ENCODE measurements at places on chromosomes 6 and 20. TPM values are rescaled to one million over a fixed set of nuclear protein-coding genes. Genes with fewer than 3 reads are reported as not detected.

The KHDC1L gene
- polyA plus RNA-seq: 1.1 TPM

The SLC17A5 gene
- polyA plus RNA-seq: 10.1 TPM

The VWA7 gene
- 3.7 TPM for polyA plus RNA-seq

The COL9A1 gene
- 1.4 TPM for polyA plus RNA-seq

The GRM4 gene
- 0.33 TPM for polyA plus RNA-seq

The KIF25 gene
- 10.9 TPM for polyA plus RNA-seq

GRCh38 chr6:84103029-84103428, 69.5 kb downstream of the MRAP2 start:
- DNase-seq: no peak

DNA sequence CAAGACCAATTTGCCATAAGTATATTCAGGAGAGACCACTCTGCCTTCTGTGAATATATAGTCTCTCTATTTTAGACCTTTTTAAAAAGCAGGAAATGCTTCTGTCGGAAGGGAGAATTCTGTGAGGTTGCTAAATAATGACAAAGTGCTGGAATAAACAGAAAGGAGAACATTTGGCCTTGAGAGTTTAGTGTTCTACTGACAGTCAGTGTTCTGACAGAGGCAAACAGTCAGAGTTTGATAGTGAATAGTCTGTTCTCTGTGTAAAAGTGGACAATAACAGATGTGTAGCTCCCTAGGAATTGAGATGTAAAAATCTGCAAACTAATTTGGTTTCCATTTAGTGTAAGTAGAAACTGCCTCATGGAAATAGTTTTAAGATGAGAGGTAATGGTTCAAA, 220.7 kb downstream of the PHF3 start:
- no peak for DNase-seq

The GATA5 gene
- polyA plus RNA-seq: 46.6 TPM

- no peak for DNase-seq
Measured at GRCh38 chr6:103011605-103012004, 1618.1 kb downstream of the GRIK2 start.

DNA sequence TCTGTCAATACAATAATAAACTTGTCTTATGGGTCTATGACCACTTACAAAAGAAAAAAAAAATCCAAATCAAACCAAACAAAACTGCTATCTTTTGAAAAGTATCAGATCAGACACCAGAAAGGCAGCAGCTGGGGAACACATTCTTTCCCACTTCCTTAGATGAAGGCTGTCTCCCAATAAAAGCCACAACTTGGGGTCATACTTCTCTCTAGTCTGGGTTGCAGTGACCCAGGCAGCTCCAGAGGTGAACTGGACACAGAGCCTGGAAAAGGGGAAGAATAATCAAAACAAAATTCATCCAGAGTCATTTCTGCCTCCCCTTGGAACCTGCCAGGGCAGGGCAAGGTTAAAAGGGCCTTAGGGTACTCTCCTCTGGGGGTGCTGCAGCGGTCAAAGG, 19.1 kb downstream of the ATXN1 start:
- no peak for DNase-seq

GRCh38 chr20:17460119-17460518, 71.1 kb downstream of the BFSP1 start:
- DNase-seq: no peak

The MUC22 gene
- polyA plus RNA-seq: not detected

- DNase-seq: no peak
Measured at GRCh38 chr6:73515204-73515655, 5.6 kb downstream of the EEF1A1 start.

The RNF182 gene
- polyA plus RNA-seq: 6.3 TPM

DNA sequence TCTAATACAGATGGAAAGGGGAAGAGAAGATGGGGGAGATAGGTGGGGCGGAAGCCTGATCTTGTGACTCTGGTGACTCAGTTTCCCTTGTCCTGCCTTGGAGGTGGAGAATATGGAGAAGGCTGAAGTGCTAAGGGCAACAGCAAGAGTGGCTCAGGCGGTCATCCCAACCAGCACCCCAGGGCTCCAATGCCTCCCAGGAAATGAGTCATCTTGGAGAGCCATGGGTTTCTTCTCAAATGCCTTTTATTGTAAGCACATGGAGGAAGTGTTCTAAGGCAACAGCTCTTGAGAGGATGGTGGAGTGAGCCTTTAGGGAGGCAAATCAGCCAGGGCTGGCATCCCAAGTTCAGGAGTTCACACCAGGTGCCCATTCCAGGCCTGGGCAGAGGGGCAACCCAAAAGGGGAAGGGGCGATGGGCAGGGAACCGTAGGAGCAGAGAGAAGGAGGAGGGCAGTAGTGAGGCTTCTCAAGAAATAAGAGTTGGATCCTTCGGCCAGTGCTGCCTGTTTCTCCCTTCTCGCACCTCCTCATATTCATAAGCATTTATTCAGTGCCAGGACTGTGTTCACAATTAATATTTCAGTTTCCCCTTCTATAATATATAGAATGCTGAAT, 13.2 kb upstream of the AHCY start:
- DNase-seq: no peak

DNA sequence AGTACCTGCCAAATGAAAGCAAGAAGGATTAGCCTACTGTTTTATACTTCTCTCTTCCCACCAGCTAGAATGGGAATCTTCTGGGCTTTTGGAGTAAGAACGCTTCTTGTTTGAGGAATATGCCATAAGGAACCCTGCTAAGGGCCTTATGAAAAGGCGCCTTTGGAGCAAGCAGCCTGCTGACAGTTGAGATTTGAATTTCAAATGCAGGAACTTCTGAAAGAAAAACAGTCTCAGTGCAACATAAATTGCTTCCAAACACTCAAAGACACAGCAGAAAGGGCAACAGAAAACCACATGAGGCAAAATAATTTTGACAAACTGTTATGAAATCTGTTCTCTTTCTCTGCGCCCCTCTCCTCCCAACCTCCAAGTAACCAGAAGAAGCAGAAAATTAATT, 149.4 kb upstream of the B3GAT2 start:
- no peak for DNase-seq

The KCNK15 gene
- polyA plus RNA-seq: not detected

DNA sequence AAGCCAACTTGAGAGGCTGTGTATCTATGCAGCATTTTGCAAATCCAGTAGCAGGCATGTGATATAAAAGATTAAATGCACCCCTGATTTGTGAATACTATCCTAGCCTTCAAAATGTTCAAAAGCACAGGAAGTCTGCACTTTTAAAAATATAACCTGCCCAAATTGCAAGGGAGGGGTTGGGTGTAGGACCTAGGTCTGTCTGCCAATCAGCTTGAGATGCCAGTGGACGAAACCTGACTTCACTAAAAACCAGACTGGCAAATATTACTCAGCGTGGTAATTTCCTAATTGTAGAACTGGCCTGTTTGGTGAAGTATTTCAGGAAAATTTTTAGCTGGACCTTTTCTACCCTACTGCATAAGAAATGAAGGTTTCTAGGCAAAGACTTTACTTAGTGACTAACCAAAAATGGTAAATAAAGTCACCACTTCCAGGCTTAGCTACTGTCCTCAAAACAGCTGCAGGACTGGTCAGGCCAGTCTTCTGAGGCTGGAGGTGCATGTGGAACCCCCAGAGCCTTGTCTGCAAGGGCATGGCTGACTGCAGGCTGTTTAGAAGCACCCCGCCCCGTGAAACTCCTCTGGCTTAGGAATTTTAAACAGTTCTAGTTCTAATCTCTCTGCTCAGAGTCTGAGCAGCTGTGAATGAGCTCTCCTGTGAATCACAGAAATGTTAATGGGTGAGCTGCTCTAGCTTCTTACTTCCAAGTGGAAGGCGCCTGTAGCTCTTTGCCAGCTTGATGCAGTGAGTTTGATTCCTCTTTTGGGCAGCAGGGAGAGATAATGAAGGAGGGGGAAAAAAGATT, 104.4 kb upstream of the ESR1 start:
- no peak for DNase-seq

The CDSN gene
- not detected for polyA plus RNA-seq

- no peak for DNase-seq
Measured at GRCh38 chr20:15703171-15703911, 869.9 kb downstream of the KIF16B start.

- DNase-seq: no peak
Measured at GRCh38 chr20:8557711-8558110, 425.6 kb downstream of the PLCB1 start.

All from right lung (tissue), 10 donors.